ENCODE measurements at places on chromosomes 1 and 21.
A peak's percentile ranks its signal among the peaks of the same experiment; 100 is the strongest.

- DNase-seq, result no peak
Measured at GRCh38 chr1:116794371-116794770, 40.1 kb downstream of the CD2 start.

GRCh38 chr1:95685081-95685480 lies 451.1 kb downstream of the RWDD3 start:
- no peak for DNase-seq

- DNase-seq, result no peak
Measured at GRCh38 chr1:29459620-29459945, 223.3 kb downstream of the PTPRU start.

- no peak for DNase-seq
Measured at GRCh38 chr1:228542981-228543380, 55.8 kb downstream of the RNF187 start.

GRCh38 chr21:40208206-40208947 lies 341.1 kb downstream of the PCP4 start:
- DNase-seq, result no peak

- no peak for DNase-seq
Measured at GRCh38 chr1:40796939-40797667, 13.5 kb downstream of the KCNQ4 start.

- DNase-seq, result no peak
Measured at GRCh38 chr1:64983110-64983509, 16.8 kb upstream of the JAK1 start.

- peak; percentile 85 for DNase-seq
Measured at GRCh38 chr1:64965366-64966157, 787 bp downstream of the JAK1 start.

- no peak for DNase-seq
Measured at GRCh38 chr1:17690906-17691634, 64.1 kb upstream of the ACTL8 start.

- DNase-seq, result no peak
Measured at GRCh38 chr1:204571128-204571527, 54.9 kb downstream of the MDM4 start.

DNA sequence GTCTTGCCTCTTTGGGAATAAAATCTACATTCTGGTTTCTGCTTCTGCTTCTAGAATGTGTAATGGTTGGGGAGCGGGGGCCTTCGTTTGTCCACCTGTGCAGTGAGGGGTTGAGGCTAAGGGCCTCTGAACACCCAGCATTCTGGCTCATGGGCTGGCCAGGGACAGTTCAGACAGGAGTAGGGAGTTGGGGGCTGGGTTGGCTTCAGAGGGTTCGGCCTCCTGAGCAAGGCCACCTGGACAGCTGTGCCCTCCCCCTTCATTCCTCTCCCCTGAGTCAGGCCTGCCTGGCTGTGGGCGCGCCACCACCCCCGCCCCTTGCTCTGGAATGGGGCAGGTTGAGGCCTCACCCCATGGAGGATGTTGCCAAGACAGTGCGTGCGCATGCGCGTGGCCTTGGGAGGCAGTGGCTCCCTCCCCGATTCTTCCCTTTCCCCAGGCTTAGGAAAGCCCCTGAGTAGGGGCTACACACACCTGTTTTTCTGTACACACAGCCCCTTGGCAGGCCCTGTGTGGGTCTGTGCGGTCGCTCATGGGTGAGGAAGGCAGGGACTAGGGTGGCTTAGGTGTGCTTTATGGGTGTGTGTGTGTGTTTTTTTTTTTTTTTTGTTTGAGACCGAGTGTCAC lies 57.0 kb downstream of the YARS1 start:
- no peak for DNase-seq

- DNase-seq, result peak; percentile 59
Measured at GRCh38 chr1:169484683-169485430, 887 bp downstream of the SLC19A2 start.

GRCh38 chr1:244163861-244164510 lies 112.9 kb downstream of the ZBTB18 start:
- no peak for DNase-seq

- DNase-seq, result no peak
Measured at GRCh38 chr1:229298420-229298819, 27.5 kb downstream of the RAB4A start.

- DNase-seq, result no peak
Measured at GRCh38 chr1:10267319-10267718, 56.9 kb downstream of the KIF1B start.

GRCh38 chr1:160653620-160654016 lies 6.8 kb upstream of the SLAMF1 start:
- peak; percentile 70 for DNase-seq

- no peak for DNase-seq
Measured at GRCh38 chr1:168894397-168894903, 165.4 kb upstream of the DPT start.

- no peak for DNase-seq
Measured at GRCh38 chr1:24339996-24340395, 20.8 kb downstream of the GRHL3 start.

- DNase-seq, result peak; percentile 53
Measured at GRCh38 chr21:34243562-34243961, 120.2 kb upstream of the KCNE2 start.

DNA sequence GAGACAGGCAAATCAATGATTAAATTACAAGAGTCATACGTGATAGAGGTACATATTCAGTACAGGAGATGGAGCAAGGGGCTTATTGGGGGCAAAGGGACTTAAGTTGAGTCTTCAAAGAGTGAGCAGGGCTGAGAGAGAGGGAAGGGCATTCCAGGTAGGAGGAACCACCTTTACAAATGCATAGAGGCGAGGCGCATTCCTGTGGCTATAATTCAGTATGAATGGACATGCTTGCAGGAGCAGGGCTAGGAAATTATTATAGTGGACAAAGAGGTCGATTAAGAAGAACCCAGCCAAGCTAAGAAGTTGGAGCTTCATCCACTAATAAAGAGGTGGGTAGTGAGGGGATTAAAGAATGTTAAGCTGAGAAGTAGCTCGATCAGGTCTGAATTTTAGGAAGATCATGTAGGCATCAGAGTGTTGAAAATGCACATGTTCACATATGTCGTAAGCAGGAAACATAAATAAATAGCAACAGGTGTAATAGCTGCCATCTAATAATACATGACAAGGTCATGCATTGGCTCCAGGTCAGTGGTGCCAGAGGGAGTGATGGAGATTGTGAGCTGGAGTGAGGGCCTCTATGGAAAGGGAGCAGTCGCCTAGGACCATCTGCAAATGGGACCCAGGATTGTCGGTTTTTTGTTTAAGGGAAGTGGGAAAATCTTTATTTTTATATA lies 12.0 kb upstream of the HNRNPU start:
- no peak for DNase-seq

- no peak for DNase-seq
Measured at GRCh38 chr21:31182231-31183140, 144.2 kb upstream of the KRTAP19-8 start.

DNA sequence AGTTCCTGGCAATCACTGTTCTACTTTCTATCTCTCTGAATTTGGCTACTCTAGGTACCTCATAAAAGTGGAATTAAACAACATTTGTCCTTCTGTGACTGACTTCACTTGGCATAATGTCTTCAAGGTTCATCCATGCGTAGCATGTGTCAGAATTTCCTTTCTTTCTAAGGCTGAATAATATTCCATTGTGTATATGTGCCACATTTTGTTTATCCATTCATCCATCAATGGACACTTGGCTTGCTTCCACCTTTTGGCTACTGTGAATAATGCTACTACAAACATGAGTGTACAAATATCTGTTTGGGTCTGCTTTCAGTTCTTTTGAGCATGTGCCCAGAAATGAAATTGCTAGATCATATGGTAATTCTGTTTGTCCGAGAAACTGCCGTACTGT lies 14.7 kb downstream of the CACHD1 start:
- DNase-seq, result no peak

GRCh38 chr1:201501812-201502510 lies 5.0 kb downstream of the CSRP1 start:
- no peak for DNase-seq

- DNase-seq, result no peak
Measured at GRCh38 chr1:235052067-235053008, 76.3 kb downstream of the TOMM20 start.

DNA sequence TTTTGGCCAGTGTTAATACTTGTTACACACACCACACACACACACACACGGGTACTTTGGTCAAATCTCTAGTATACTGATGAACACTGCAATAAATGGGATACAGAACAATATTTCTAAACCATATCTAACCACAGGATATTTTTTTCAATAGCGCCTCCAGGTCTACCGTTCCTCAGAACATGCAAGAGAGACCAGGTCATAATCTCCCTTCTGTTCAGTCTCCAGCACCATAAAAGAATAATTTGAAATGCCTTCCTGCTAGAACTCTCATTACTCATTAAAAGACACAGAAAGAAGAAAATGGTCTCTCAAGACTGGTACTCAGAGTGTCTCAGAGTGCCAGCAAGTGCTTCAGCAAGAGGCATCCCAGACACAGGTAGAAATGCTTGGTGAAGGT lies 11.5 kb upstream of the SLC44A3 start:
- no peak for DNase-seq

DNA sequence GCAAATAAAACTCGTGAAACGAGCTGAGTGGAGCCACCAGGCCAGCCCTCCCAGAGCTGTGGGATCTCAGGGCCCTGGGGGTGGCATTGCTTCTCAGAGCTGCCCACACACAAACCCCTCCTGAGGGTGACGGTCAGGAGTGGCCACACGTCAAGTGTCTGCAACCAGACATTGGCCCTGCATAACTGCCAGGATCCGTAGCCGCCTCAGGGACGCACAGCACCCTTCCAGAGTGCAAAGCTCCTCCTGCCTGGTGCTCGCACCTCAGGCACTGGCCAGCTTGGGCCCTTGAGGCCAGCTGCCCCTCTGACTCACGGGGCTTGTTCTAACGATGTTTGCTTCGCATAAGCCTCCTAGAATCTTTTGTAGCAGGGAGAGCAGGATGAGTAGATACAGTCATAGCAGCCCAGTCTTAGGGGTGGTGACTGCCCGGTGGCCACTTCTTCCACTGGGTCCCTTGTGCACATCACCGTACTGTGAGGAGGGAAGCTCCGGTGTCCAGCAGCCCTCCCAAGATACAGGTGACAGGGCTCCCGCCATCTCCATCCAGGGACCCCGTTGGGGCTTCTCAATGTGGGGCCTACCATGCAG lies 5.0 kb downstream of the WNT3A start:
- no peak for DNase-seq

DNA sequence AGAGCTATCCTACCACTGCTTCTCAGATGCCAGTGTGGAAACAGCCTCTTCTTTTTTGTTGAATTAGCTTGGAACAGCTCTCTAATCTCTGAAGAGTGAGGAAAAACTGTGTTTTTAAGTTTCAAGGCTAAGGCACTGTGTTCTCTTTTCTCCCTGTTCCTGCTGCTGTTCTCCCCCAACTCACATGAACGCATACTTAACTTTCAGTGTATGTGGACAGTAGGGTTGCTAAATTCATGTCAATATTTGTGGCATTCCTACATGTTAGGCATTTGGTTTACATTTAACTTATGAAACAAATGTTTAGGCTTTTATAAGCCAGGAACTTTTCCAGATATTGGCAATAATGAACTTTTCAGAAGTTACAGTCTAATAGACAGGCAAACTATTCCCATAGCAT lies 6.8 kb downstream of the BACH1 start:
- no peak for DNase-seq

- no peak for DNase-seq
Measured at GRCh38 chr21:41747943-41748738, 18.7 kb downstream of the RIPK4 start.

GRCh38 chr1:154219541-154219940 lies 1.2 kb upstream of the UBAP2L start:
- peak; percentile 34 for DNase-seq

GRCh38 chr1:26694638-26695355 lies 1.0 kb upstream of the ARID1A start:
- peak; percentile 80 for DNase-seq

GRCh38 chr1:99766378-99766800 lies at the start of gene FRRS1:
Gene FRRS1 (minus strand): TSS chr1:99766635. CDS start chr1:99748768, 17,867 bp downstream.
- peak; percentile 92 for DNase-seq

GRCh38 chr1:86468501-86468977 lies at the start of gene CLCA1:
Gene CLCA1 (plus strand): TSS chr1:86468927. CDS start chr1:86468972, 45 bp downstream.
- DNase-seq, result no peak

DNA sequence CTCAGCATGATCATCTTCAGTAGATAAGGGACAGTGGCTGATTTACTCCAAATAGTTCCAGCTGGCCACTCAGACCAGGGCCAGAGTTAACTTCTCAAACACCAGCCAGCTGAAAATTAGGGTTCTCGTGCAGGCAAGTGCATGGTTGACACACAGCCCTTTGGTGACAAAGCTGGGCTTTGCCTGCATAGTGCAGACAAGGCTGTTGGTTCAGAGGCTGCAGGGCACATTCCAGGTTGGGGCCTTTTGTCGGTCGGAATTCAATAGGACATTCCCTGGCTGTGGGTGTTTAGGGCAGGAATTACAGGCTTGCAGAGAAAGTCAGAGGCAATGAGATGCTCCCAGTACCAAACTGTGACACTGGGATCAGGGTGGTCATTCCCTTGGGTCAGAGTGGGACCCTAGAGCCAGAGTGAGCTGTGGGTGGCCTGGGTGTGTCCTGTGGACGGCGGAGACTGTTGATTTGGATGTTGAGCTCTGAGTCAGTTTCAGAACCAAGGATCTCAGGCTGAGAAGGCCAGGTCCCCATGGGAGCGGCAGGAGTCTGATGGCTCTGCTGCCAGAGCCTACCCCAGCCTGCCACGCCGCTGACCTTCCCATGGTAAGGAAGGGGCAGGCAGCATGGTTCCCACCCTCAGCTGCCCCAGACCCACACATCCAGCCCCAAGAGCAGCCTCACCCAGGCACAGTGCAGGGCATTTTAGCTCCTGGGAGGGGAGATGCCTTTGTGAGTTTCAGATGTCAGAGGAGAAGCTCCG lies 56.2 kb downstream of the STUM start:
- DNase-seq, result no peak

- DNase-seq, result no peak
Measured at GRCh38 chr1:205959789-205960188, 16.5 kb upstream of the SLC26A9 start.

GRCh38 chr1:102262994-102263393 lies 266.3 kb upstream of the OLFM3 start:
- no peak for DNase-seq

GRCh38 chr21:39655589-39655988 lies 42.8 kb downstream of the B3GALT5 start:
- no peak for DNase-seq

GRCh38 chr1:152034654-152035538 lies 1.9 kb downstream of the S100A11 start:
- DNase-seq, result peak; percentile 79

- no peak for DNase-seq
Measured at GRCh38 chr1:77762072-77762476, 2.4 kb upstream of the USP33 start.

- no peak for DNase-seq
Measured at GRCh38 chr1:9785406-9785805, 38.4 kb downstream of the CLSTN1 start.

DNA sequence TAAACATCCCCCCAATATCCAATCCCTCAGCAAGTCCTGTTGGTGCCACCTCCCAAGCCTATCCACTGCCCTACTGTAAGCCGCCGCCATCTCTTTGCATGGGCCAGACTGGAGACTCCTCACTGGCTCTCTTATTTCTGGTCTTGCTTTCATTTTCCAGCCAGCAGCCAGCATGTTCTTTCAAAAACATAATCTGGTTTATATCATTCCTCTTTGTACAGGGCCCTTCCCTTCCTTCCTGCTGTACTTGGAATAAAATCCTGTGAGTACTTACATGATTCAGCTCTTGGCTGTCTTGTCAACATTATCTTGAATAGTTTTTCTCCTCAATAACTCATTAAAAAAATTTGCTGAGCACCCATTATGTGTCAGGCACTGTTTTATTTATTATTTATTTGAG lies 28.2 kb downstream of the TLR5 start:
- DNase-seq, result no peak
